K562 (cell line): ENCODE measurements at places on chromosomes 2 and 18. TPM values are rescaled to one million over a fixed set of nuclear protein-coding genes. Genes with fewer than 3 reads are reported as not detected.

The CD28 gene
- 0.11 TPM in 2 replicates for total RNA-seq

The CRACDL gene
- not detected in 2 replicates for total RNA-seq

The SMIM21 gene
- total RNA-seq = not detected in 2 replicates

The SGPP2 gene
- 0.04 TPM in 2 replicates for total RNA-seq

- H3K36me3 ChIP-seq = no peaks in the 10 kb centered on the region
- H3K27ac ChIP-seq = no peak overlapping the region
These were observed 84.5 kb downstream of the POU3F3 start for GRCh38 chr2:104938231-104938941.

DNA sequence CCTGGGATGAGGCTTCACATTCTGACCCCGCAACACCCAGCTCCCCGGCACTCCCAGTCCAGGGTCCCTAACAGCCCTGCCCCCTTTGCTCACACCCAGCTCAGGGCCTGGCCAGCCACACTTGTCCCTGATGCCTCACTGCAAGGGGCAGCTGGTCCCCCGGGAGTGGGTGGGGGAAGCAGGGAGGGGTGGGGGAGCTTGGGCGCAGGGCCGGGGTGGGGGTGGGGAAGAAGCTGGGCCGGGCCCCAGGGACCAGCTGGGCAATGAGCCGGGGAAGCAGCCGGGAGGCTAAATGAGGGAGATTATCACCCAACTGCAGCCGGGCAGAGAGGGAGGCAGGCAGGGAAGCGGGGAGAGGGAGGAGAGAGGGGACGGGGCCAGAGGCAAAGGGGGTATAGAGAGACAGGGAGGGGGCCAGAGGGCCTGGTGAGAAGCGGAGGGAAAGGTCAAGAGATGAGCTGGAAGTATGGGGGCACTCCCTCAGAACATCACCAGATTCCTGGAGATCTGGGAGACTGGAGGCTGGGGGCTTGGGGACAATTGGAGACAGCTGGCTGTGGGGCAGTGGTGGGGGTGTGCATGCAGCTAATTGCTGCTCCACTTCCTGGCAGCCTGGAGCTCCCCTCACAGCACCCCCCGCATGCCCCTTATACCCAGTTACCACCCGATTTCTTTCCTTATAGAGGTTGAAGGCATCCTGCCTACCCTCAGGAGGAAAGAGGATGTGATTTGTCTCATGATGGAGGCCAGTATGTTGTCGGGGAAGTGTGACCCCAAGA lies 2.5 kb upstream of the ASIC4 start:
- H3K27me3 ChIP-seq = no peaks in the 10 kb centered on the region
- H3K36me3 ChIP-seq = peaks cover 9% of the 10 kb centered on the region; the same call in 1 of the 3 replicates
- peaks cover 97% of the 10 kb centered on the region for H3K4me1 ChIP-seq
- no peak overlapping the region for H3K27ac ChIP-seq
- no peak for DNase-seq

DNA sequence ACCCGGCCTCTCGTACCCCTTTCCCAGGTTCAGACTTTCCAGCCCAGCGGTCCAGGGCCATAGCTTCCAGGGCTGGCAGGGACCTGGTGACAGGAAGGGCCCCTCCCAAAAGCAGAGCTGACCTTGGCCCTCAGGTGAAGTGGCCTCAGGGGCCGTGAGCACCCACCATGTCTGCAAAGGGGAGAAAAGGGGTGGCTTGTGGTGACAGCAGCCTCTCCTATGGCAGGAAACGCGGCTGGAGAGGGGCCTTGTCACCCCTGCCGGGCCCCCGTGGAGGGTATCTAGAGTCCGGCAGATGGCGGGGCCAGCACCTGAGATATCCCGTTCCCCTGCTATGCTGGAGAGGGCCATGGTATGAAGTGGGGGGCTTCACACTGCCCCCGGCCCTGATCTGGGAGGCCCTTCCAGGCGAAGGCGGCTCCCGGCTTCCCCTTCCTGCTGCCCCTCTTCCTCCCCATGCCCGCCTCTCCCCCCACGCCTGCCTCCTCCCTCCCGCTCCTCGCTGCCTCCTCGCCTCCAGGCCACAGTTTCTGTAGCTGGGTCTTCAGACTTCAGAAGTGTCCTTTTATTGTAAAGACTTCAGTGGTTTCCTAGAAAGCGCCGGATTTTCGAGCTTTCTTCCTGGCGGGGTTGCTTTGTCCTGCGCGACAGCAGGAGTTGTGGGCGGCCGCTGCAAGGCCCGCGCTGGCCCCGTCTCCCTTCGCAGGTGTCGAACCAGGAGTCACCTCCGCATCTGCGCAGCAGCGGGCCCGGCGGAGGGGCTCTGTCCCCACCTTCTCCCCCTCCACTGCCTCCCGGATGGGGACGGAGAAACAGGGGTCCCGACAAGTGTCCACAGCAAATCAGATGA lies 240.5 kb upstream of the MYT1L start:
- H3K27ac ChIP-seq = no peak overlapping the region
- peaks cover 4% of the 10 kb centered on the region; the same call in 1 of the 2 replicates for H3K4me1 ChIP-seq
- no peak overlapping the region for H3K4me3 ChIP-seq
- H3K36me3 ChIP-seq = no peaks in the 10 kb centered on the region

DNA sequence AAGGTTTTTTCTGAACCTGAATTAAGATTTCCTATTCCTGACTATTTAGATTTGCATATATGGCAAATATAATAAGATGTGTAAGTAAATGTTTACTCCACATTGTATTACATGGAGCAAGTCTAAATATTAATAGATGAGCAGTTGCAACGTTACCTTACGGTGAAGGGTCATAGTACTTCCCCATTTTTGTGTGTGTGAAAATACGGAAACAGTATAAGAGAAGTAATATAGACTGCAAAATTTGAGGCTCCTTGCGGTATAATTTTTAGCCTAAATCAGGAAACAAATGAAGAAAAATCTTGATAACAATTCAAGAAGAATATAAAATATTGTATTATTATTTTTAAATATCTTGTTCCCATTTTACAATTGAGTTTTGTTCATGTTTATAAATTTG lies 434.2 kb downstream of the GRB14 start:
- no peak overlapping the region for H3K4me3 ChIP-seq
- no peaks in the 10 kb centered on the region for H3K27me3 ChIP-seq
- DNase-seq = no peak
- H3K27ac ChIP-seq = no peak overlapping the region

DNA sequence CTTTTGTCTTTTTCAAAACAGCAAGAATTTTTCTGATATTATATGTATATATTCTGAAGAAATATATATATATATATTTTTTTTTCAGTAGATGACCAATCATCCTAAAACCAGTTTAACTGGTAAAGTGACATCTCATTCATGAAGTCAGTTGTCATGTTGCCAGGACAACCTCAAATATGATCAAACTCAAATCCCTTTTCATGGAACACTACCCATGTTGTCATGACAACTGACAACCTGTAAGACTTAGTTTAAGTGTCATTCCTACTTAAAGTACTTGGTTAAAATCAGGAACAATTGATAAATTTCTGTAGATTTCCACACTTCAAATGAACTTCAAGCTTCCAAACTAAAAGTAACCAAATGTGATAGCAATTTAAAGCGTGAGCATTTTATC lies 101.8 kb upstream of the ERBB4 start:
- H3K27me3 ChIP-seq = no peaks in the 10 kb centered on the region
- no peak for DNase-seq

DNA sequence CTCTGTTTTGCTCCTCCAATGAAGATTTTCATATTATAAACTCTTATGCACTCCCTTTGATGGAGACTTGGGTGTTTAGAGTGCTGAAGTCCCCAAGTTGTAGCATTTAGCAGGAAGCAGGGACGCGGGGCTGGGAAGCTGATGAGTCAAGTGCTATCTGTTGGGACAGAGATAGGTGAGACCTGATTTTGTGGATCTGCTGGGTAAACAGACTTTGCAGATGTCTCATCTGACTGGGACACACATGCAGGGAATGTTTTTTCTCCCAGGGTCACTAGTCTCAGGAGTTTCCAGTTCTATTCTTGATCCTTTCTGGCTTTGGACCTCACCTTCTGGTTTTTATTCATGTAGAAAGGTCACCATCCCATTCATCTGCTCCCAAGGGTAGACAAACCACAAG lies 79.7 kb upstream of the ACAA2 start:
- H3K27me3 ChIP-seq = no peaks in the 10 kb centered on the region
- H3K36me3 ChIP-seq = no peaks in the 10 kb centered on the region
- no peak overlapping the region for H3K27ac ChIP-seq
- H3K4me1 ChIP-seq = no peaks in the 10 kb centered on the region

DNA sequence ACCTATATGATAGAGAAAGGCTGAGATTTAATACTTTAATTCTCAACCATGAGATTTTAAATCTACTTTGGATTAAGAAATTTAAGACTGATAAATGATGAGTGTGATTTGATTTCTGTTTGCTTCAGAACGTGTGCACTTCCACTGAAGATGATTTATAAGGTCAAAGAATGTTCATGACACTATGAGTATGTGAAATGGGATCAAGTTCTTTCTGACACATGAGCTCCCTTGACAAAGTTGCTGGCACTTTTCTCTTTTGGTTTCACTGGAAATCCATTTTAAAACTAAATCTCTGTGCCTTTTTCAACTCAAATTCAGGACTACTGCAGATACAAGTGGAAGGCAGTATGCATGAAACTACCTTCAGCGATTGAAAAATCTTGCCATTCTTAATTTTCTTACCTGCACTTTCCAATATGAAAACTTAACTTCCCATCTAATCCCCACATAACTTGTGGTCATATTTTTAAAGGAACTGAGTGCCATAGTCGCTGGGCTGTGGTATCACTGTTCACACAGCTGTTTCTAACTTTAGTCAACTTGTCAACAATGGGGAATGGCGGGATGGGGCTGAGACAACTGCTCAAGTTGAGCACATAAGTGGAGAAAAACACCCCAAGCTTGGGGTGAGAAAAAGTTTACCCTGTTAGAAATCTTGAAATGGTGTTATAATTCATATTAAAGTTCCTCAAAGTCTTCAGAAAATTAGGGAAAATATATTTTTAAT lies 51.8 kb upstream of the TTN start:
- no peaks in the 10 kb centered on the region for H3K4me1 ChIP-seq
- H3K4me3 ChIP-seq = no peak overlapping the region
- no peaks in the 10 kb centered on the region for H3K36me3 ChIP-seq
- no peak overlapping the region for H3K27ac ChIP-seq

DNA sequence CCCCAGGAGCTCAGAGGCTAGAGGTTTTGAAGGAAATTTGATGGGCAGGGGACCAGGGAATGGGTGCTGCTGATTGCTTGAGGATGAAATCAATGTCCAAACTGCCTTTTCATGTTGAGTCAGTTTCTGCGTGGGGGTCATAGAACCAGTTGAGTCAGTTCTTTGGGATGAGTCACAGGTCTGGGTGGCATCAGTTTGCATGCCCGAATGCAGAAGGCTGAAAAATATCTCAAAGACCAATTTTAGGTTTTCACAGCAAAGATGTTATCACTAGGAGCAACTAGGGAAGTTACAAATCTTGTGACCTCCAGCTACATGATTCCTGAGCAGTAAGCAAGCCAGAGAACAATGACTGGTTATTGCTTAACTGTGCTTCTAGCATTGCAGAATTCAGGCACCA lies 1135.1 kb upstream of the CRIM1 start:
- no peak overlapping the region for H3K27ac ChIP-seq
- no peak for DNase-seq
- no peaks in the 10 kb centered on the region for H3K36me3 ChIP-seq
- H3K4me3 ChIP-seq = no peak overlapping the region

DNA sequence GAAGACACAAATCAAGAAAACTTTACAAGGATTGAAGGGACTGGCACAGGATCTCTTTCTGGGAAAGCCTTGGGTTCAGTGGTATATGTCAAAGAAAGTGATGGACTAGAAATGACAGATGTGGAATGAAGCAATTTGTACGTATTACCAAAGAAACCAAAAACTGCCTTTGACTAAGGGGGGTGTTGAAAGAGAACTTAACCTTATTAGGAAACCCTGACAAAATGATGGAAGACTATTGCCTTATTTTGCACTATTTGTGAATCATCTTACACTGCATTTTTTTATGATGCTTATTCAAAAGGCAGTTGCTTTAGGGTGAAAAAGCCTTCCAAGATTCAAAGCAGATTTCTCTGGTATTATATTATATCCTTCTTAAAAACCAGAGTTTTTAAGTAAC lies 4.0 kb downstream of the TSGA10 start:
- no peak for DNase-seq
- peaks cover 6% of the 10 kb centered on the region; the same call in 1 of the 3 replicates for H3K36me3 ChIP-seq
- no peak overlapping the region for H3K27ac ChIP-seq
- no peaks in the 10 kb centered on the region for H3K27me3 ChIP-seq
- no peak overlapping the region for H3K4me3 ChIP-seq

GRCh38 chr18:59500765-59501164 lies 141.7 kb upstream of the LMAN1 start:
- no peaks in the 10 kb centered on the region for H3K4me1 ChIP-seq
- no peak overlapping the region for H3K27ac ChIP-seq
- H3K4me3 ChIP-seq = no peak overlapping the region
- no peaks in the 10 kb centered on the region for H3K27me3 ChIP-seq
- H3K36me3 ChIP-seq = no peaks in the 10 kb centered on the region

DNA sequence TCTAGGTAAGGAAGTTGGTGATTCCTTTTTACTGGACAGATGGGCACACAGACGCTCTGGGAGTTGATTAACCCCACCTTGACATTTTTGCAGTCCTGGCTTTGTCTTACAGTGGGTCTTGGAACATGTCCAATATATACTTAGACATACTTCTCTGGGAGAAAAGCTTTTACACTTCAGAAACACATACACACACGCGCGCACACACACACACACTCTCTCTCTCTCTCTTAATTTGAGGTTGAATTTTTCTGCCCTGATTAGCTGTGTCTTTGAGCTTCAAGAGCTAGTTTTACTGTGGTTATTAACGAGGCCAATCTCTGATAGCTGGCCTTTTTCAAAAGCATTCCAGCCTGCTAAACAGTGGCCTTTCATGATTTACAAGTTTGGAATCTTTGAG lies 215.0 kb downstream of the MYCN start:
- H3K36me3 ChIP-seq = no peaks in the 10 kb centered on the region
- no peak overlapping the region for H3K4me3 ChIP-seq
- H3K4me1 ChIP-seq = no peaks in the 10 kb centered on the region
- no peaks in the 10 kb centered on the region for H3K27me3 ChIP-seq
- DNase-seq = no peak
- no peak overlapping the region for H3K27ac ChIP-seq

GRCh38 chr2:173493874-173494273 lies 139.2 kb downstream of the CDCA7 start:
- H3K36me3 ChIP-seq = no peaks in the 10 kb centered on the region
- no peak overlapping the region for H3K4me3 ChIP-seq
- DNase-seq = no peak
- H3K4me1 ChIP-seq = no peaks in the 10 kb centered on the region

- no peak overlapping the region for H3K27ac ChIP-seq
- H3K4me3 ChIP-seq = no peak overlapping the region
- no peaks in the 10 kb centered on the region for H3K27me3 ChIP-seq
- DNase-seq = no peak
- H3K36me3 ChIP-seq = no peaks in the 10 kb centered on the region
These were observed 12.7 kb downstream of the ABI2 start for GRCh38 chr2:203340791-203341487.

- H3K27ac ChIP-seq = no peak overlapping the region
- no peaks in the 10 kb centered on the region for H3K4me1 ChIP-seq
- no peak overlapping the region for H3K4me3 ChIP-seq
- no peaks in the 10 kb centered on the region for H3K36me3 ChIP-seq
- no peak for DNase-seq
These were observed 98.2 kb upstream of the TRIB2 start for GRCh38 chr2:12618576-12618975.

GRCh38 chr2:201909348-201909747 lies 103.0 kb downstream of the CDK15 start:
- H3K27ac ChIP-seq = no peak overlapping the region
- no peaks in the 10 kb centered on the region; the same call in 1 of the 2 replicates for H3K4me1 ChIP-seq
- 0 out of 3 replicates have a peak, but pooled peaks cover 2% of the 10 kb centered on the region for H3K27me3 ChIP-seq
- H3K36me3 ChIP-seq = no peaks in the 10 kb centered on the region
- DNase-seq = no peak
